ENCODE measurements at places on chromosomes 16 and 17.
A peak's percentile ranks its signal among the peaks of the same experiment; 100 is the strongest.

- DNase-seq: peak; percentile 86
Observed at GRCh38 chr17:32659419-32659842, 172.6 kb downstream of the CDK5R1 start.

GRCh38 chr16:77963185-77964044 is 58.9 kb upstream of the CLEC3A start:
- DNase-seq: no peak

- no peak for DNase-seq
Observed at GRCh38 chr16:74832228-74832627, 57.6 kb upstream of the FA2H start.

- DNase-seq: no peak
Observed at GRCh38 chr17:71527311-71527710, 593.5 kb upstream of the SOX9 start.

All from G401 (cell line).